ENCODE measurements at places on chromosomes 7 and 10.

- no peak for DNase-seq
Measured at GRCh38 chr7:137386966-137387365, 43.4 kb upstream of the PTN start.

- DNase-seq: no peak
Measured at GRCh38 chr7:71835056-71835455, 577.1 kb downstream of the CALN1 start.

- DNase-seq: peak; percentile 46
Measured at GRCh38 chr10:63976538-63976937, 455.3 kb downstream of the REEP3 start.

GRCh38 chr7:28536259-28536658 lies 123.9 kb downstream of the CREB5 start:
- DNase-seq: no peak

- DNase-seq: no peak
Measured at GRCh38 chr7:48411619-48412018, 240.4 kb downstream of the ABCA13 start.

DNA sequence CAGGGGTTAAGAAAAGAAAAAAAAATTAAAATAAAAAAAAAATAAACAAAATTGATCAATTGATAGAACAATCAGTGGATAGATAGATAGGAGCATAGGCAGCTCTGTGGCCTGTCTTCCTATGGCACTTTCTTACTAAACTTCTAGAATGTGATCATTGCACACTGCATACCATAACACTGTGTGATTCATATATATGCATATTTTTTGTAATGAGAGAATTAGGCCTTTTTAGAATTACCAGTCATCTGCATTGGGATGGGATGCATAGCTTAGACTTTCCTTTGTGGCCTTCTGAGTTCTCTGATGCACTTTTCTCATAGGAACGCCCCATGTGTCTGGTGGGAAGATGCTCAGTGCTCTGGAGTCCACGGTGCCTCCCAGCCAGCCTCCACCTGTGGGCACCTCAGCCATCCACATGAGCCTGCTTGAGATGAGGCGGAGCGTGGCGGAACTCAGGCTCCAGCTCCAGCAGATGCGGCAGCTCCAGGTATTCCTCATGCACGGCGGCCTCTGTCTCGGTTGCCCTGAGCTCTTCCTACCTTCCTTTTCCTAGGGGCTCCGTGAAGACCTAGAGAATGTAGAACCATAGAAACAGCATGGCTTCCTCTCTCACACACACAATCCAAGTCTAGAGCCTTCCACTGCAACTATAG lies 222.5 kb downstream of the ARHGAP21 start:
- DNase-seq: no peak

GRCh38 chr7:91457208-91457607 lies 193.0 kb downstream of the FZD1 start:
- no peak for DNase-seq

Measured in dermis microvascular lymphatic vessel endothelial cell (primary cell).